Mesenteric fat pad (tissue), 1 donor: ENCODE measurements at places on chromosomes 1 and 21.
A peak's percentile ranks its signal among the peaks of the same experiment; 100 is the strongest.

DNA sequence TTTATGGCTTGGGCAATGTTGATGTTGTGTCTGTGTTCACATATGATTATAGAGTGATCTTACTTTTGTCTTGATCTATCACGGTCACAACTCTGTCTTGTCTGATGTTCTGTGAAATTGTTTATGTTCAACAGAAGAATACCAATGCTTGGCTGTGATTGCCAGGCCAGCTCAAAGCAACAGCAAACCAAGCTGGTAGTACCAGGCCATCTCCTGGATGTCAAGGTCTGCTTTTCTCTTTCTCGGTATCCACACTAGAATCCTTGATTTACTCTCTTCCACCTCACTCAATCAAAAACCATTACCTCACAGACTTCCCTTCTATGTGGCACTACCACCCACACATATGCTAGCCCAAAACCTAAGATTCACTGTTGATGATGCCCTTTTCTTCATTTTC is 1.3 kb upstream of the CDC7 start:
- DNase-seq: no peak

GRCh38 chr1:216925962-216926625 is 202.9 kb upstream of the ESRRG start:
- DNase-seq: no peak

- DNase-seq: no peak
Observed at GRCh38 chr1:56782773-56783172, 36.4 kb downstream of the FYB2 start.

DNA sequence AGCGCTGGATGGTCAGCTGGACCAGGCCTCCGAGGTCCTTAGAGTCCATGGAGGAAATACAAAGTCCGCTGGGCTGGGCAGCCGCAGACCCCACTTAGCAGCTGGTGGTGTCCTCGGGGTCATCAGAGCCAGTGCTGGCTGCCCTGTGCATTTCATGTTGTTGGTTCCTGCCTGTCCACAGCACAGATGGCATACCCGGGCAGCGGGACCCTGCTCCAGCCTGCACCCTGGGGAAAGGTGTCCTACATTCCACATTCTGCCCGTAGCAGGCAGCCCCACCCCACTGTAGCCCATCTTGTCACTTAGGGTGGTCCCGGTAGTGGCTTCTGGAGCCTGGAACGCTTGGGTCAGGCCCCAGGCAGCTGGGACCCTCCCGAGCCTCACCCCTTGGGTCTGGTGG is 19.8 kb downstream of the PRKCZ start:
- no peak for DNase-seq

- DNase-seq: no peak
Observed at GRCh38 chr1:184790642-184791549, 36.2 kb upstream of the EDEM3 start.

DNA sequence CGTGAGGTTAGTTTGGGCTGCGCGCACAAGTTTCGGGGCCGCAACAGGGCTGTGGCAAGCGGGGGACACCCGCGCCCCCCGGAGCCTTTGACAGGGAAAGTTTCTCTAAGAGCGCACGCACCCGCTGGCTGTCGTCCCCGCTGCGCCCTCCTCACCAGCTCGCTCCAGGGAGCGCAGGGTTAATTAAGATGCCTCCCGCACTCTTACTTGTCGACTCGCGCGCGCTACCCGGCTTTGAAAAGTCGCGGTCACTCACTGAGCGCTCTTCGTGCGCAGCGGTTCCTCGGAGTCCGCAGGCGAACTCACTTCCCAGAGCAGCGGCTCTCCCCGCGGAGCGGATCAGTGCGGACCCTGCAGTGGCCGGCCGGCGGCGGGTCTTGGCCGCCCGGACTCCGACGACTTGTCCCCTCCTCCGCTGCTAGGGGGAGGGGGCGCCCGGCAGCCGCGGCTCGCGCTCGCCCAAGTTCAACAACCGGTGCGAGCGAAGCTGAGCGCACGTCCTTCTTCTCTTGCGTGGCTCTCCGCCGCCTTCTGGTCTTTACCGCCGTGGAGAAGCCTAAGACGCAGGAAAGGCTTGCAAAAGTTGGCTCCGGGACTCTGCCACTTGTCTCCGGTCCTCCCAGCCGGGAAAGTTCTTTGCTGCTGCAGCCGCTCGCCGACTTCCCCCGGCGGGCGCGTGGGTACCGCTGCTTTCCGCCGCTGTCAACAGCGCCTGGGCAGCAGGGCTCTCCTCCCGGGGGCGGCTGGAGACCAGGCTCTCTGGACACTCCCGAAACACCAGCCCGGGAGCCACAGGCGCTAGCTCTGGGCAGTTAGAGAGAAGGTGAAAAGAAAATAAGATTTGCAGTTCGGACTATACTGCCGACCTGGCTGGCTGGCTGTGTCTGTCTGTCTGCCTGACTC is 506 bp downstream of the JUN start:
- DNase-seq: peak; percentile 91

DNA sequence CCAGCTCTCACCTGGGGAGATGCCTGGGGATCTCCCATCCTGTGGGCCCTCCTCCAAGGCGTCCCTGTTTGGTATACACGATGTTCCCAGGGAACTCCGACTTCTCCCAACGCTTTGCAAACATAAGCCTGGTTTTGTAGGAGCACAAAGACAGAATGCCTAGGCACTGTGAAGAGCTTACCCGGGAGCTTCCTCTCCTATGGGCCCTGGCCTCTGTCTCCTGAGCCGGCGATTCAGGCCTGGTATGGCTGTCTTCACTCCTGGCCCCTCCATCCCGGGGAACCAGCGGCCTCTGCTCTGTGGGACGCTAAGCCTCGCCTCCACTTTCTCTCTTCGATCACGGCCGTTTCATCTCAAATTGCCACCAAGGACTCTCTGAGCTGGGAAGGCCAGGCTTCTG is 59.6 kb upstream of the ACTRT2 start:
- no peak for DNase-seq

GRCh38 chr1:66351478-66351877 is 182.5 kb upstream of the SGIP1 start:
- no peak for DNase-seq

GRCh38 chr1:216913976-216914375 is 190.7 kb upstream of the ESRRG start:
- no peak for DNase-seq

GRCh38 chr21:15363921-15364320 is 299.1 kb upstream of the NRIP1 start:
- no peak for DNase-seq

DNA sequence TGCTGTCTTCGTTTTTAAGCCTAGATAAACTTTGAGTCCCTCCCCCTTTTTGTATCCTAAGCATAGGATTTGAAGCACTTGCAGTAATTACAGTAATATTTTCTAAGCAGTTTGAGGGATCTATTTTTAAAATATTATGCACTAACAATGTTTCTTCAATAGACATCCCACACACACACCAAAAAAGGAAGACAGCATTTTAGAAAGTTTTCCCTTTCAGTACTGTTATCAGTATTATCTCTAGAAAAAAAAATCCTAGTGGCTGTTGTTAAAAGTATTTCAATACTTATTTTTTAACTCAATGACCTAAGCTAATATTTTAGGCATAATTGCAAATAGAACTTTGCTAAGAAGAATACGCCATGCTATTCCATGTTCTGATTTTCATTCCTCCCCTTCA is 15.1 kb downstream of the MCOLN3 start:
- DNase-seq: no peak

GRCh38 chr1:115463347-115463746 is 125.3 kb upstream of the NGF start:
- no peak for DNase-seq

GRCh38 chr1:201740670-201741111 is 88.3 kb upstream of the IPO9 start:
- DNase-seq: no peak

DNA sequence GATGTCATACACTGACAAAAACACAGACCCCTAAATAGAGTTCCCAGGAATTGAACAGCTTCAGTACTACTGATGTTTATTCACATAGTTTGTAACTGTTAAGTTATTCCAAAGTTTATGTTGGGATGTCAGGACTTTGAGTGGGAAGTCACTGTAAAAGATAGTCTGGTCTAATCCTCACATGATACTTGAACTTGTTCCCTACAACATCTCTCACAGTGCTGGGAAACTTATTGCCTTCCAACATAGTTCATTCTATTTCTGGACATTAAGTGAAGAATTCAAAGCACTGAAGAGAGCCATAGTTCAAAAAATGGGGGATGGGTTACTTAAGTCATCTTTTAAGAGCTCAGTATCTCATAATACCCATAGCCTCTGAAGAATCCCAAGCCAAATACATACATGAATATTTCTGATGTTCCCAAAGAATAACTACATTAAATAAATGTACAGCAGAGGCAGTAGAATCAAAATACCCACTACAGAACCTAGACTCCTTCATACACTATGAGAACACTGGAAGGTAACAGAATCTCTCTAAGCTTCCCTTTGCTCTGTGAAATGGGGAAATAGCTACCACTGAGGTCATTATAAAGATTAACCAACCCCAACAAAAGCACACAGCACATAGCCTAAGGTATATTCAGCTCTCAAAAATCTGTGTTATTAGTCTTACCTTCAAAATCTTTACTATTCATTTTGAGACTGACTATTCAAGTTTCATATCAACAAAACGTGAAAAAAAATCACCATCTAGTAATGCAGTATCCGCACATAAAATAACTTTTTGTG is 81.4 kb downstream of the ESRRG start:
- no peak for DNase-seq

- no peak for DNase-seq
Observed at GRCh38 chr1:68955424-68955823, 458.5 kb upstream of the DEPDC1 start.

GRCh38 chr1:89499320-89499719 is 25.3 kb upstream of the LRRC8B start:
- DNase-seq: no peak

DNA sequence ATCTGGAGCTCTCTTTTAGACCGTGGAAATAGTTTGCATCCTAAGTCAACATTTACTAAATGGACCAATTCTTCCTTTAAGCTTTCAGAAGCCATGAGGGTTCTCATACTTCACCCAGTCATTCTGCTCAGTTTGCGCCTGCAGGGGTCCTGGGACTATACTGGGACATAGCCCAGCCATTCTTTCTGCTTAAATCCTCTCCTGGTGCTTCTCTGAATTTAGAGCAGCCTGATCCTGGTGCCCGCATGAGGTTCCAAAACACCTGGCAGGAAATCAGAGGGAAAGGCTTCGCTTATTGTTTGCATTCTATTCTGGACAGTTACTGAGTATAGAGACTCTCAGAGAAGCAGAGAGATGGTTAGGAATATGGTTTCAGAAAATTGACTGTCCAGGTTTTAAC is 27.0 kb downstream of the TNN start:
- DNase-seq: no peak

DNA sequence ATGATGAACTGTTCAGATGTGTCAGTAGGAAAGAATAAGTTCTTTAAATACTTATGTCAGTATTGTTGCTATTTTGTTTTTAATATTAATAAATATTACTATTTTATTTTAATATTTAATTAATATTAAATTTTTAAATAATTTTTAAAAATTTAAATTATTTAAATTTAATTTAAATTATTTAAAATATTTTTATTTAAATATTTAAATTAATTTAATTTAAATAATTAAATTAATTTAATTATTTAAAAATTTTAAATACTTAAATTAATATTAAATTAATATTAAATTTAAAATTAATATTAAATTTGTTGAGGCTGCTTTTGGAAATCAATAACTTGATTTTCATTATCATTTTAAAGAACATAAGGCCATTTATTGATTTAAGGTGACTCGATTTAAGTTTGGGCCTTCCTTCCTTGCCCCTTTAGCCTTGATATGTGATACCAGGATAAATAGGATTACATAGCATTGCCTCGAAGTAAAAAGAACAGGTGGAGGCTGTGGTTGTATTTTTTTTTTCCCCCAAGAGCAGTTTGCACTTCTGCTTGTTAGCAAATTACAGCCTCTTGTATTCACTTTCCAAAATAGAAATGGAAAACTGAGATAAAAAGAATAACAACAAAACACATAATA is 915.2 kb downstream of the TTLL7 start:
- DNase-seq: no peak

DNA sequence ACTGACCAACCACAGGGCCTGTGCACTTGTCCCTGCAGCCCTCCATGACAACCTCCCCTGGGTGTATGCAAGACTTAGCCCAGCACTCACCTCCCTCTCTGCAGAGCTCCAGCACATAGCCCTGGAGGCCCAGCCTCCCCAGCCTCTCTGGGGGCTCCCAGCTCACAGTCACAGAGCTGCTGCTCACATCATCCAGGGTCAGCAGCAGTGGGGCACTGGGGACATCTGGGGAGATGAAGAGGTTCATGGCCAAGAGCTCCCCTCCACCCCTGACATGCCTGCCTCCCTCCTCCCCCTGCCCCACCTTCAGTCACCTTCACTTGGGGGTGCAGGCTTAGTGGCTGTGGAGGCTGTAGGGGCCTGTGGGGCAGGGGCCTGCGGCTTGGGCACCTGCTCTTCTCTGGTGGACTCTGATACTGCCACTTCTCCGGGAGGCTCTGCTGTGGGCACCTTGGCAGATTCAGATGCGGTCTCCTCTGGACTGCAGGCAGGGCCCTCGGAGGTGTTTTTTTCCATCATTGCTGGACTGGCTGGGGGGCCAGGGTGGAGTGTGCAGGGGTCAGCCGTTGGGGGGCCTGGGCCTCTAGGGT is at the start of gene MYBPH:
Gene MYBPH (minus strand): TSS at position 590 of the 590 bp plus-strand sequence. CDS start 71 bp downstream, at position 519.
- DNase-seq: no peak

DNA sequence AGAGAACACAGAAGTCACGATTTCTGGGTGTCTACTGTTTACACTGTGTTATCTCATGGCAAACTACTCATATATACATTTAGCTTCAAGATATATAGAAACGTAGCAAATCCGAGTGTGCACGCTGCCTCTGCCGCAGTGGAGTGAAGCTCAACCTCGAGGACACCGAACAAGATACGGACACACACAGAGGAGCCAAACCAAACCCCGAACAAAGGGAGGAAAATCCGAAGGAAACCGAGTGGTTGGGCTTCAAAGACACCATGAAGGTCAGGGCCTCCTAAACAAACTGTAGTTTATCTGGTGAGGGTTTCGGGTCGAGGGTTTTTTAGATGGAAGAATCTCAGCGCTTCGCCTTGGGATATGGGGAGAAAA is 34.5 kb downstream of the SLC45A1 start:
- no peak for DNase-seq

- DNase-seq: no peak
Observed at GRCh38 chr1:159838715-159839114, 12.0 kb downstream of the SLAMF8 start.

- no peak for DNase-seq
Observed at GRCh38 chr1:214923278-214923915, 159.1 kb upstream of the KCNK2 start.

GRCh38 chr1:183571678-183572268 is 18.5 kb downstream of the NCF2 start:
- no peak for DNase-seq

- no peak for DNase-seq
Observed at GRCh38 chr1:197320991-197321531, 53.0 kb downstream of the CRB1 start.

GRCh38 chr1:22822371-22822770 is 111.7 kb downstream of the EPHB2 start:
- DNase-seq: no peak

- no peak for DNase-seq
Observed at GRCh38 chr1:158025576-158026230, 32.3 kb downstream of the KIRREL1 start.

GRCh38 chr1:224884361-224884801 is 45.1 kb upstream of the DNAH14 start:
- no peak for DNase-seq
